ENCODE measurements at places on chromosomes 6 and 20.

GRCh38 chr20:63129991-63130657 is 85.8 kb downstream of the YTHDF1 start:
- DNase-seq: no peak

- no peak for DNase-seq
Observed at GRCh38 chr6:156262014-156262413, 515.2 kb upstream of the ARID1B start.

GRCh38 chr6:41644297-41644879 is 6.1 kb downstream of the MDFI start:
- DNase-seq: no peak

DNA sequence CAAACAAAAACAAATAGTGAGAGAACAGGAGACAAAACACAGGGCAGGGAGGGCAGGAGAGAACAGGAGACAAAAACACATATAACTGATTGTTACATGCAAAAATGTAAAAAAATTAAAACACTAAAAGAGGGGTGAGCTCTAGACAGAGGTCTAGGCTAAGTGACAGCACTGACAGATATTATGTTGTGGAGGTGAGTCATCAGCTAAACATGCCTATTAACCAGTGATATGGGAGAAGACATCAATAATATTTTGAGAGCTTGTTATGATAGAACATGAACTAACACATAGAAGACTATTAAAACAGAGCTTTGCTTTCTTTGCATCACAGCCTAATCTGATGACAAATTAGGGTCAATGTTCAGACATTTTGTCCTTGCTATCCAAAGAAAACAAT is 972.7 kb downstream of the PRIM2 start:
- no peak for DNase-seq

GRCh38 chr6:167474725-167475124 is 149.8 kb downstream of the TTLL2 start:
- no peak for DNase-seq

GRCh38 chr6:121816906-121817540 is 381.6 kb downstream of the GJA1 start:
- no peak for DNase-seq

DNA sequence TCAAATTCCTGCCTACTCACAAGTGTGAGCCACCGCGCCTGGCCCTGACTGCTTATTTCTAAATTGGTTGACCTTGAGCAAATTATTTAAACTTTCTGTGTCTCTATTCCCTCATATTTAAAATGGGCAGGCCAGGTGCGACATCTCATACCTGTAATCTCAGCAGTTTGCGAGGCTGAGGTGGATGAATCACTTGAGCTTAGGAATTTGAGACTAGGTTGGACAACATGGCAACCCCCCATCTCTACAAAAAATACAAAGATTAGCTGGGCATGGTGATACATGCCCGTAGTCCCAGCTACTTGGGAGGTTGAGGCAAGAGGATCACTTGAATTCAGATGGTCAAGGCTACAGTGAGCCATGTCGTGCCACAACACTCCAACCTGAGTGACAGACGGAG is 26.5 kb downstream of the DCBLD1 start:
- DNase-seq: no peak

- no peak for DNase-seq
Observed at GRCh38 chr20:8583566-8584043, 451.5 kb downstream of the PLCB1 start.

GRCh38 chr6:136719280-136720044 is 72.8 kb downstream of the MAP3K5 start:
- no peak for DNase-seq

DNA sequence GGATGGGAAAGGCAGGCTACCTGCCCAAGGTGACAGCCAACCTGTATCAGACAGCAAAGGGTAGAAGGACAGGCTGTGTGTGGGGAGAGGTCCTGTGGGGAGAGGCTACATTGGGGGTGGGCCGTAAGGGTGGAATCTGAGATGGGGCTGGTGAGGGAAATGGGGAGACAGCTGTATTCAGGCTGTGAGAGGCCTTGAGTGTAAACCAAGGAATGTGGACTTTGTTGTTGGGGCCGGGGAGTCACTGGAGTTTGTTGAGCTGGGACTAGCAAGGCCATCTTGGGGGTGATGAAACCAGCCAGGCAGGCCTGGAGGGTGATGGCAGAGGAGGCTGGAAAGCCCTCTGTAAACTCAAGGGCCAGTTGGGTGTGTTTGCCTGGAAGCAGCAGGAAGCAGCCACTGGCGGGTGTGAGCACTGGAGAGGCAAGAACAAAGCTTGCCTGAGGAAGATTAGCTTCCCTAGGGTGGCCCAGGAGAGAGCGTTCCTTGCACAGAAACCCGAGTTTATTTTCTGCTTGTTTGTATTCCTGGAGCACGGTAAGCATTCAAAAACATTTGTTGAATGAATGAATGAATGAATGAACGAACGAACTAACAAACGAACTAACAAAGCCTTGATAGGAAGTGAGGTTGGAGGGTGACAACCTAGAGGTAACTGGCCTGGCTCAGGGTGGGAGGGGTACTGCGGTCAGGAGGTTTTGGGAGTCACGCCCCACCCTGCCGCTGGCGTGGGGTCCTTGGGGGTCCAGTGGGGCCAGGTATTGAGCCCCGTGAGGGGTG is 18.9 kb downstream of the TTBK1 start:
- no peak for DNase-seq
